ENCODE measurements at places on chromosomes 5 and 9.
A peak's percentile ranks its signal among the peaks of the same experiment; 100 is the strongest.

DNA sequence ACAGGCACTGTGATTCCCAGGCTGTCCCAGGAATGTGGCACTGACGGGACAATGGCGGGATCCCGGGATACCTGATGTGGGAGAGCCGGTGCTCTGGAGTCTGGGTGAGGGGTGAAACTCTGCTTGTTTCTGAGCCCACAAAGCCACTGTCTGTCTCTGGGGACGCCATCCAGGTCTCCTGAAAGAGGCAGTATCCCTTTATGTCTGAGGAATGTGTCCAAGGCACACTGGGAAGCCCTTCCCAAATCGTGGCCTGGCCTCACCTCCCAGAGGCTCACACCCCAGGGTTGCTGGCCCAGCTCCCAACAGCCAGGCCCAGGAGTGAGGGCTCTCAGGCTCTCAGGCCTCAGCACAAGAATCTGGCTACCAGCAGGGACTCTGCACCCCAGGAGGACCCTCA, 27.1 kb downstream of the ORM2 start:
- DNase-seq: no peak

DNA sequence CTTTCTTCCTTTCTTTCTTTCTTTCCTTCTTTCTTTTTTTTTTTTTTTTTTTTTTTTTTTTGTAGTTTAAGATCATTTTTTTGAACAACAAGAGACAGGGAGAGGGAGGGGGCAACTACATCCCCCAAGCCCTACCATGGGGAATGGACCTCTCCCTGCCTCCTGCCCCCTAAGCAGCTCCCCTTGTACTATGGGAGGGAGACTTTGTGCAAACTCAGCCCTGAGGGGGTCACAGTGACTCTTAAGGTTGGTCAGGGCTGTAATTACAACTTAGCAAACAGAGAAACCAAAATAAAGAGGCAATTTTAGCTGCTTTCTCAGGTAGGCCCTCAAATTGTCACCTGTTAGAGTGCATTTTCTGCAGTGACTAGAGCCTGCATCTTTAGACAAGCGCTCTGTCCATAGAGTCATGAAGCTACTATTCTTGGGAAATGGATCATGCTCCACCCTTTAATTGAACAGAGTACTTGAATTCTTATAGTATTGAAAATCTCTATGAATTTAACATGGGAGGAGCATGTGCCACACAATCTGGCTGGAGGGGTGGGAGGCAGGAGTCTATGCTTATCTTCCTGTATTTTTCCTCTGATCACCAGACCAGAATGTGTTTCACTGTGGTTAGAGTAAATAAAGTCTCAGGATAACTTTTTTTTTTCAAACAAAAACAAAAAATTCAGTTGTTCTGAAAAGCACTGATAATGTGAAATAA, 24.3 kb upstream of the PIK3R1 start:
- no peak for DNase-seq

- DNase-seq: no peak
Observed at GRCh38 chr5:3835811-3836210, 240.2 kb downstream of the IRX1 start.

DNA sequence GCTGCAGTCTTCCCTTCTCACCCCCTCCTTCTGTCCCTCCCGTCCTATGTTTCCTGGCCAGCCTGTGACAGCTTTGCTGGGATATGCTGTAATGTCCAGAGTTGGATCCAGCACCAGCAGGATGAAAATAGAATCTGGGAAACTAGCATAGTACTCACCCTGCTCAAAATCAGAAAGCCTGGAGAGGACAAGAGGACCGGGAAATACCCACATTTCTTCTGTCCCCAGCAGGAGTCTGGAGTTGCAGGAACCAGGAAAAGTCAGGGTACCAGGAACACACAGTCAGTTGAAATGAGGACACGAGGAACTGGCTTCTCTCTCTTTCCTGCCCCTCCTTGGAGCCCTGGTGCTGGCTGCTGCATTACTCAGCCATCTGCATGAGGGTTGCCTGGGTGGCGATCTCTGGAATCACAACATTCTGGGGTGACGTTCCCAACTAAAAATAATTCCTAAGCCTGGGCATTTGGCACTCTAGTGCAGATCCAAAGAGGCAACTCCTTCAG, 59.6 kb upstream of the NFIL3 start:
- no peak for DNase-seq

GRCh38 chr5:81214848-81215247, 18.3 kb upstream of the CKMT2 start:
- DNase-seq: no peak

DNA sequence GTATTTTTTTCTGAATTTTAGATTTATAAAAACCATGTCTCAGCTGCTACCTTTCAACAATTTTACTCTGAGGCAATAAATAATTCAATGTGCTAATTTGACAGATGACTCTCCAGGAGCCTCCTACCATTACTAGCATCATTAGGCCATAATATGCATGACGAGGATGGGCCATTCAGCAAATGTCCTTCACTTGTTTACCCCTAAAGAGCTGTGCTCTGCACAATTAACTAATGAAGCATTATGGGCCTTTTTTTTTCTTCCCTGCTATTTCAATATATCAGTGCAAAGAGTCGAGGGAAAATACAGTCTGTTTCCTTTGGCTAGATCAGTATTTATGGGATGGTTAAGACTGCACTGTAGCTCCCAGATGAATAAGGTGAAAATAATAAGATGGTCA, 627.2 kb downstream of the ISL1 start:
- peak; percentile 97 for DNase-seq

DNA sequence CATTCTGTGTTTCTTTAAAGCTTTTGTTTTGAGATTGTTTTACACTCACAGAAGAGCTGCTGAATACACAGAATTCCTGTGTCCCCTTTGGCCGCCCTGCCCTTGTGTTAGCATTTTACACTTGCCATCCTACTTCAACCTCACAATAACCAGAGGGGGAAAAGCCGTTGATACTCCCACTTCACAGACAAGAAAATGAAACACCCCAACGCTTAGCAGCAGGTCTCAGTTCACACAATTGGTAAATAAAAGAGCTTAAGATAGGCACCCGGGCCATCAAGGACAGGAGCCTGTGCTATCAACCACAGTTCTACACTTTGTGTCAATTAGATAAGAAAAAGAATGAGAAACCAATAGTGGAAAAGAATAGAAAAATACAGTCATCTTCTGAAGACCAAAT, 178.0 kb downstream of the SYK start:
- no peak for DNase-seq

- no peak for DNase-seq
Observed at GRCh38 chr9:77561331-77562018, 86.6 kb downstream of the GNA14 start.

DNA sequence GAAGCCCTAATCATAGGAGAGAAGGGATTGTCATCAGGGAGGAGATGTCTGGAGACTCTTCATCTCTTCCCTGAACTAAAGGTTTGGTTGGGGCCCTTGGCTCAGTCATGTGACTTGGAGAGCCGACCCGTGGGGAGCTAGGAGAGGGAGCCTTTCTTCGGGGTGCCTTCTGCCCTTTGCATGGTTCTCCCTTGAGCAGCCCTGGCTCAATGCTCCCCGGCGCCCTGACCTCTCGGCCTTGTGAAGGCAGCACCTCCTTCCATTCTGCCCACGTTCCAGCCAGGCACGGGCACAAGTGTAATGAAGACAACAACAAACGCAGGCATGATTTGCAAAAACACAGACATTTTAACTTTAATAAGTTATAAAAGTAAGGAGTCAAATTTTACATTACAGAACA, 50.4 kb downstream of the ZNF354C start:
- no peak for DNase-seq

- DNase-seq: no peak
Observed at GRCh38 chr9:86700629-86701028, 246.7 kb downstream of the GAS1 start.

GRCh38 chr9:96508227-96508940, 58.4 kb downstream of the HABP4 start:
- no peak for DNase-seq

DNA sequence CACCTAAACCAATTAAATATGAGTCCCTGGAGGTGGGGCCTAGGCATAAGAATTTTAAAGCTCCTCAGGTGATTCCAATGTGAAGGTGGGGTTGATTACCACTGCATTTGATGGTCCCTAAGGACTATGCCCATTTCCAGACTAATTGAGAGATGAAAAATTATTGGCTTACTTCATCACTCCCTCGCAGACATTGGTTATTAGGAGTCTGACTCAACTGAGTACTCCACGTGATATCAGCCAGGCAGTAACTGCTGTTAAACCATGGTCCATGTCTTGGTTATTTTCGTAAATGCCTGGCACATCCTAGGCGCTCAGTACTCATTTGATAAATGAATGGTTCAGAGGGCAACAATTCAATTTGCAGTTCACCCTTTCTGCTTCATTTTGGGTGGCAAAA, 54.5 kb downstream of the PUM3 start:
- no peak for DNase-seq

DNA sequence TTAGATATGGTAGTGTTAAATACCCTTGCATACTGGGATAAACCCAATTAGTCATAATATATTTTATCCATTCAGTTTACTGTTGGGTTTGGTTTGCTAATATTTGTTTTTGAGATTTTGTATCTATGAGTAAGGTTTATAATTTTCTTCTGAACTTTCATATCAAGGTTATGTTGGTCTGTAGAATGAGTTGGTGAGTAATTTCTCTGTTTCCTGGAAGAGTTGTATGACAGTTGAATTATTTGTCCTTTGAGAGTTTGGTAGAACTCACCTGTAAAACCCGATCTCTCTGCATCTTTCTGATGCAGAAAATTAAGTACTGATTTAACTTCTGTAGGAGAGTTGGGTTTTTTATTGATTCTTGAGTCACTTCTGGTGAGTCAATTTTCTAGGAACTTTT, 20.4 kb downstream of the DDX4 start:
- no peak for DNase-seq

DNA sequence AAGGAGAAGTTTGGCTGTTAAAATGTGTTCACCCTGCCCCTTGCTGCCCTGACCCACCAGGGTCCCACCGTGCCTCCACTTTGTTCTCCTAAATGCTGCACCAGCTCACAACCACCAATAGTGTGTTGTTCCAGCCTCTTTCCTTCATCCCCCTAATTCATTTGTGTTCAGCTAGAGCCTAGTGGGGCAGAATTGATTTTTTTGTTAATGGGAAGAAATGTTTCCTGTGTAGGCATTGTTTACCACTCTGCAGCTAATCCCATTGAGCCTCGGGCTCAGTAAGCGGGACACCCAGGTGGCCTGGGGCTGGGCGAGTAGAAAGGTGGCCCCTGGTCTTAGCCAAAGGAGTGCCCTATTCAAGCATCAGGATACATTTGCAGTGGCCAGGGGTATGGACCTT, 127.6 kb downstream of the MVB12B start:
- DNase-seq: no peak

DNA sequence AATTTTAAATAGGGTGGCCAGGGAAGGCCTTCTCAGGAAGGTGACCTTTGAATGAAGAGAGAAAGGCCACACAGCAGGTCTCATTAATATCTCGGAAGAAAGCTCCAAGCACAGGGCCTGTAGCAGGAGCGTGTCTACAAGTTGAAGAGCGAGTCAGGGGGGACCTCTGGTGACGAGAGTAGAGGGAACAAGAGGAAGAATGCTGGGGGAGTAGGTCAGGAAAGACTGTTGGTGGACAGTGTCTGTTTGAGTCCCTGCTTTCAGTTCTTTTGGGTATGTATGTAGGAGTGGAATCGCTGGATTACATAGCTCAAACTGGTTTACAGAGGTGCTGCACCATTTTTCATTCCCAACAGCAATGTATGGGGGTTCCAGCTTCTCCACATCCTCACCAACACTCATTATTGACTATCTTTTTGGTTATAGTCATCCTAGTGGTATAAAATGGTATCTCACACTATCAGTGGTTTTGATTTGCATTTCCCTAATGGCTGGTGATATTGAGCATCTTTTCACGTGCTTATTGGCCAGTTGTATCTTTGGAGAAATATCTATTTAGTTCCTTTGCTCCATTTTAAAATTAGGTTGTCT, 55.8 kb downstream of the NUP214 start:
- DNase-seq: no peak

DNA sequence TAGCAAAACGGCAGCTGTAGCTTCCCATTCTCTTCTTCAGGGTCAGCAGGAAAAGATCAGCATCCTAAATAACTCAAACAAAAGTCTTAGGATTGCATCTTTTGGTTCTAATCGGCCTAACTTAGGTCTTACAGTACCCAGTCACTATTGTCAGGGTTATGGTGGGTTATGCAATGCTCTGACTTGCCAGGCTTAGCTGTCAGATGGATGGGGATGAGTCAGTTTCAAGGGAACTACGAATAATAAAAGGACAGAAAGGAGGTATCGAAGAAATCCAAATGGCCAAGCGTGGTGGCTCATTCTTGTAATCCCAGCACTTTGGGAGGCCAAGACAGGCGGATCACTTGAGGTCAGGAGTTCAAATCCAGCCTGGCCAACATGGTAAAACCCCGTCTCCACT, 46.5 kb downstream of the PPP1R2B start:
- no peak for DNase-seq

DNA sequence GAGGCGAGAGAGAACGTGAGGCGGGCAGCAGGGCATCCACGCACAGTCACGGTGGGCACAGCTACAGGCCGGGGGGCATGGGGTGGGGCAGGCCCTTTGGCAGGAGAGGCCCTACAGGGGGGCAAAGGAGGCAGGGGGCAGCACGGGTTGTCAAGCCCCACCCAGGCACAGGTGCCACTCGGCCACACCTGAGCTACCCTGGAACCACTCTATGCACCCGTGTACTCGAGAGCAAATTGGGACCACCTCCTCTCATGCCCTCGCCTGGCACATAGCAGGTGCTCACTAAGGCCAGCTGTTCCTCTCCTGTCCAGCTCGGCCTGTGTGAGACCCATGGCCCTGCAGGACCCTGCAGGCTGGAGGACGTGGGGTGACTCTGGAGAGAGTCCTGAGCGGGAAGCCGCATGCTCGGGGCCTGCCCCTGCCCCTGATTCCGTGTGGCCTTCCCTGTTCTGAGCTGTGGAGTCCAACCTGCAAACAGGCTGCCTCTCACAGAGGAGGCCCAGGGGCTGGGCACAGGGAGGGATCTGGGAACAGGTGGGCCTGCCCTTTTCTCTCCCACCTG, 31.4 kb upstream of the SARDH start:
- DNase-seq: no peak

- no peak for DNase-seq
Observed at GRCh38 chr5:83548581-83548980, 77.0 kb downstream of the VCAN start.

GRCh38 chr9:126472948-126473298, 140.8 kb upstream of the LMX1B start:
- DNase-seq: no peak

- no peak for DNase-seq
Observed at GRCh38 chr5:91089758-91090157, 293.4 kb downstream of the ARRDC3 start.

DNA sequence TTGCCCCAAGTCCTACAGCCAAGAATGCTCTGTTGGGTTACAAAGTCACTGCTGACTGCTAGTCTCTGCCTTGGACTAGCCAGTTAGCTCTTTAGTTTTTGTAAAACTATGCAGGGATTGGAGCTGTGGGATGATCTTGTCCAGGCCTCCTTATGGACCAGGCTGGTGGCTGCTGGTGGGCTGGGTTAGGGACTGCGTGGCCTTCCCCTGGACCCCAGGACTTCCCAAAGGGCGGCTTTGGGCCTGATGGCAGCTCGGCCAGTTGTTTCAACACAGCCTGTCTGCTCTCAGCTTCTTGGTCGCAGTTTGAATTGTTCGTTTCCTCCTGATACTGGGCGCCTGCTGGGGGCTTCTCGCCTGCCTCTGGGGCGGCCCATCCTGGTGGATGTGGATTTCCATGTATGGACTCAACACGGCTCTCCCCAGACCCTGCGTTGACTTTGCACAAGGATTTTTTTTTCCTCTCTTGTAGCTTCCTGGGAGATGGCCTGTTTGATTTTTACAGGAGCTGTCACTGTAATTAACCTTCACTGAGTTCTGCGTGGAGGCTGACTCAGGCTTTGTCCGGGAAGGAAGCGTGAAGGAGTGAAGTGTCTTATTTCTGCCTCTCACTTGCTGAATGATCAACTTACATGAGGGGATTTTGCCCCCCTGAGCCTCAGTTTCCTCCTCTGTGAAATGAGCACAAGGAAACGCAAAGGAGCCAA, 91.9 kb upstream of the NEURL1B start:
- DNase-seq: no peak

All from NCI-H1436 treated with DMSO at 0.1 percent for 48 hours (cell line).